ENCODE measurements at places on chromosomes 16 and 17.

GRCh38 chr16:55588799-55589198 is 22.3 kb downstream of the CAPNS2 start:
- DNase-seq: no peak

GRCh38 chr16:47876511-47876910 is 279.3 kb downstream of the ABCC12 start:
- no peak for DNase-seq

DNA sequence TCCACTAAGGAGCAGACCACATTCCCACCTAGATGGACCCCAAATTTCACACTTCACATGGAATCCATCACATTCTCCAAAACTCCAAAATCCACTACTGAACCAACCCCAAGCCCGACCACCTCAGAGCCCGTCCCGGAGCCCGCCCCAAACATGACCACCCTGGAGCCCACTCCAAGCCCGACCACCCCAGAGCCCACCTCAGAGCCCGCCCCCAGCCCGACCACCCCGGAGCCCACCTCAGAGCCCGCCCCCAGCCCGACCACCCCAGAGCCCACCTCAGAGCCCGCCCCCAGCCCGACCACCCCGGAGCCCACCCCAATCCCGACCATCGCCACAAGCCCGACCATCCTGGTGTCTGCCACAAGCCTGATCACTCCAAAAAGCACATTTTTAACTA is 1.6 kb downstream of the GP1BA start:
- no peak for DNase-seq

- no peak for DNase-seq
These were observed 30.2 kb downstream of the PLCD3 start for GRCh38 chr17:45101883-45102811.

- DNase-seq: no peak
These were observed 6.9 kb upstream of the ACTG1 start for GRCh38 chr17:81519284-81520020.

DNA sequence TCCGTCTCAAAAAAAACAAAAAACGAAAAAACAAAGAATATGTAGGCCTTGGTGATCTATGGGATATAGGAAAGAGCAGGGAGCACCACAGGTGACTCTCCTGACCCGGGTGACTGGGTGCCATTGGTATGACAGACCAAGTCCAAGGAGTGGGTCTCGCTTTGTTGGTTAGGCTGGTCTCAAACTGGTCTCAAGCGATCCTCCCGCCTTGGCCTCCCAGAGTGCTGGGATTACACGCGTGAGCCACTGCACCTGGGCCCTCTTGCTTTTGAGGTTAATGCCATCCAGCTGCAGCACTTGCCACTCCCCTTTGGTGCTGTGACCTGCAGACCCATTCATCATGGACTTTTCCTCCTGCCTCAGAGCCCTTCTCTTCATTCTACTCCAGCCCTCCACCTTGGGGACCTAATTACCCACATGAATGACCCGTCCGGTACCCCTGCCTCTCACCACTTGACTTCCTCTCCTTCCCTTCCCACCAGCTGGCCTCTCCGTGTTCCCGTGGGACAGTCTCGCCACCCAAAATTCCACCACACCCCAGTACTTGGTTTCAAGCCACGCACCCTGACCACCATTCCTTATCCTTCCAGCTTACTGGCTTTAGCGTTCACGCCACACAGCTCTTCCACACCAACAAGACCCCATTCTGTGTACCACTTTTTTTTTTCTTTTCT is 3.2 kb upstream of the UBE2G1 start:
- DNase-seq: no peak

- no peak for DNase-seq
These were observed 14.7 kb downstream of the PHKB start for GRCh38 chr16:47475786-47476185.

- DNase-seq: peak; percentile 46
These were observed 1.4 kb upstream of the ALDOA start for GRCh38 chr16:30063893-30064728.

GRCh38 chr16:13552062-13552959 is 367.6 kb upstream of the ERCC4 start:
- no peak for DNase-seq

DNA sequence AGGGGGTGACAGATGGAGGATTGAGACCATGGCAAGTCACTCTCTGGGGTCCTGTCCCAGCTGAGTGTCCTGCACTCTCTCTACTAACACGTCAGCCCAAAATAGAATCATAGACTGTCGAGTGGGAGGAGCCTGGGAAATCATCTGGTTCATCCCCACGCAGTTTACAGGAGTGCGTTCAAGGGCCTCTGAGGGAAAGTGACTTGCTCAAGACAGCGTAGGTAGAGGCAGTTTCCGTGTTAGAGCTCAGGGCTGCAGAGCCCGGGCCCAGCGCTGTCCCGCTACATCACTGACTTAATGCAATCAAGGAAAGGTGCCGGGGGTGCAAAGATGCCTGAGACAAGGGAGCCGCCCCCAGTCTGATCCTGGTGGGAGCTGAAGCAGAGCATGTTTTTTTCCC is 10.3 kb downstream of the GSG1L2 start:
- DNase-seq: no peak

DNA sequence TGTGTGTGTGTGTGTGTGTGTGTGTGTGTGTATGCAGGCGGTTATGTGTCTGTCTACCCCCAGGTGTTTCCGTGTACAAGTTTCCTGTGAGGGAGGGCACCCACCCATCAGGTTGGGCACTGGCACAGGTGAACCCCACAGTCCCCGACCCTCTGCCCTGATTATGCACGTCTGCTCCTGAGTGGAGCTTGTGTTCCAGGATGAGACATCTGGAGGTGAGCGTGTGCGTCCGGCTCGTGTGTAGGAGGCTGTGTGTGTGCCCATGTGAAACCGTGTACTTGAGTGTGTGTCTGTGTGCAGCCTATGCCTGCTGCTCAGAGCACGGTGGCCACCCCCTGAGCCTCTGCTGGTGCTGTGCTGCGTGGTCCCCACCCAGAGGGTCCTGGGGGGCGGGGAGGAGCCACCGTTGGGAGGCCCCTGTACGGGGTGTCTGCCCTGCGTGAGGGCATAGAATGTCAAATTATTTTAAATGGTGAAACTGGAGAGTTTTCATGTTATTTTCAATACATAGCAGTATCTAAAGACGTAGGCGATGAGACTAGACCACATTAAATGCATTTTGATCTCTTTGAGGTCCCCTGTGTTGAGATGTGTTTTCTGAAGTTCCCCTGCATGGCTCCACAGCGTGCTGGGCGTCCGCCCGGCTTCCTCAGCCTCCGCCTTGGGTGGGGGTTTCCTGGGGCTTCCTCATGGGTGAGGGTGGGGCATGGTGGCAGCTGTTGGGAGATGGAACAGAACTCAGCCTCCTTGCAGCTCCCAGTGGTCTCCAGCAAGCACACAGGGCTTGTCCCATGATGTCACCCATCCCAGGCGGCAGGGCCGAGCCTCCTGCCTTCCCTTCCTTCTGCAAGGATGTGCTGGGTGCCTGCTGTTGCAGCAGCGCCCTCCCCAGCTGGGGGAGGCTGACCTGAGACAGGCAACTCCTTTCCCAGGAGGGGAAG is 43.4 kb downstream of the KCNJ12 start:
- no peak for DNase-seq

- no peak for DNase-seq
These were observed 3.5 kb upstream of the DRG2 start for GRCh38 chr17:18084256-18084655.

- no peak for DNase-seq
These were observed 36.1 kb upstream of the MRC2 start for GRCh38 chr17:62591333-62591732.

GRCh38 chr17:79255926-79256585 is 181.4 kb downstream of the ENGASE start:
- no peak for DNase-seq

- no peak for DNase-seq
These were observed 44.1 kb upstream of the SEC14L1 start for GRCh38 chr17:77096570-77097214.

DNA sequence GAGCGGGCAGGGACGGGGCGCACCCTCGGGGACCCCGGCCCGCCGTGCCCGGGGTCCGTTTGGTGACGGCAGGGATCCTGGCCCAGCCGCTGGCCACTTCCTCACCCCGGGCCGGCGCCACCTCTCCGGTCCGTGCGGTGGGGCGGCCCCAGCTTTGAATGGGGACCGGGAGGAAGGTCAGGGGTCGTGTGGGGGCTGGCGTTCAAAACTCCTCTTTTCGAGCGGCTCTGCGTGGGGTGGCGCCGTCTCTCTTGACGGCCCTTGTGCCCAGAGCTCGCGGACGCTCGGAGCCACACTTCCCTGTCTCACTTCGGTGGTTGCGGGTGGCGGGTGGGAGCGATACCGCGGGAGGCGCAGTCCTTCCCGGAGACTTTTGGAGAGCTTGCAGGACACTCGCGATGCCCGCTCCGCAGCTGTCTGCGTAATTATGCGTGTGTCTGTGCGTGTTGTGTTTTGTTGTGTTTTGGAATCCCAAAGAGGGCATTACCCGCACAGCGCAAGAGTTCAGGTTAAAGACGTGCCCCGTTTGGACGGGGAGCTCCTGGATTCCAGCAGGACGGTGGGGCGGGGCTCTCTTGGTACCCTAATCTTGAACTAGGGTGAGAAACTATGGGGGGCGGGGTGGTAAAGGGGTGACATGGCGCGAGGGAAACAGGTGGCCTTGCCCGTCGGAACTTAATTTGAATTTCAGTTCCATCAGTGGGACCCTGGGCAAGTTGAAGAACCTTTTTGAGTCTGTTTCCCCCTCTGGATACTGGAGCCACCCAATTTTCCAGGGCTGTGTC is 637 bp downstream of the PLCG2 start:
- DNase-seq: no peak

DNA sequence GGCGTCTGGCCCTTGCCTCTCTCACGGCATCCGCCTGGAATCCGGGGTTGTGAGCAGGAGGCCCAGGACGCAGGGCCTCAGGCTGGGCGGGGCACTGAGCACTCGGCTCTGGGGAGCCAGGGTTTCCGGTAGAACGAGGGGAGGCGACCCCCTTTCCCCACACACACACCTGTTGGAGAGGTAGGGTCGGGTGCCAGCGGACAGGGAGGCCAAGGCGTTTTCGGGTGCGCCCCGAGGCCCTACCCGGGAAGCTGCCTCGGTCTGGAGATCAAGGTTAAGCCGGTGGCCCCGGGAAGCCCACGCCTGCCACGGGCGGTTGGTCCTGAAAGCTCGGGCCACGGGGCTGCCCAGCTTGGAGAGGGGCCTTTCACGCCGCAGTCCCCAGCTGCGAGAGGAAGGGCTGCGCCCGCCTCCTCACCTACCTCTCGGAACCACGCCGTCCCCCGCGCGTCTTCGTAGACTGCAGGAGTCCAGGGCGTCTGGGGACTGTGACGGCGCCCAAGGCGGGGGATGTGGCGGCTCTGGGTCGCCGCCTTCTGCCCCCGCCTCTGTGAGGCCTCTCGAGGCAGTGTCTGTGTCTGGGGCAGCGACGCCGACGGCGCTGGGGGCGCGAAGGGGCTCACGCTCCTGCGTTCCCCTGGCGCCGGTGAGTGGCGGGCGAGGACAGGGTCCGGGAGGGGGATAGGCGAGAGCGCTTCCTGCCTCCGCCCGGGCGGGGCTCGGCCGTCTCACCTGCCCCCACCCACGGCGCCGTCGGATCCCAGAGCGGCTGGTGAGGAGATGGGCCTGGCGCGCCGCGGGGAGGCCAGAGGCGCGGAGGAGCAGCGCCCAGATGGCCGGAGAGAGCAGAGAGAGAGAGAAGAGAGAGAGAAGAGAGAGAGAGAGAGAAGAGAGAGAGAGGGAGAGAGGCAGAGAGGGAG is 20.3 kb upstream of the HOXB9 start:
- DNase-seq: no peak

- DNase-seq: no peak
These were observed 196.3 kb downstream of the AXIN2 start for GRCh38 chr17:65365169-65365568.

GRCh38 chr17:39969375-39969774 is 6.6 kb downstream of the GSDMA start:
- DNase-seq: no peak

DNA sequence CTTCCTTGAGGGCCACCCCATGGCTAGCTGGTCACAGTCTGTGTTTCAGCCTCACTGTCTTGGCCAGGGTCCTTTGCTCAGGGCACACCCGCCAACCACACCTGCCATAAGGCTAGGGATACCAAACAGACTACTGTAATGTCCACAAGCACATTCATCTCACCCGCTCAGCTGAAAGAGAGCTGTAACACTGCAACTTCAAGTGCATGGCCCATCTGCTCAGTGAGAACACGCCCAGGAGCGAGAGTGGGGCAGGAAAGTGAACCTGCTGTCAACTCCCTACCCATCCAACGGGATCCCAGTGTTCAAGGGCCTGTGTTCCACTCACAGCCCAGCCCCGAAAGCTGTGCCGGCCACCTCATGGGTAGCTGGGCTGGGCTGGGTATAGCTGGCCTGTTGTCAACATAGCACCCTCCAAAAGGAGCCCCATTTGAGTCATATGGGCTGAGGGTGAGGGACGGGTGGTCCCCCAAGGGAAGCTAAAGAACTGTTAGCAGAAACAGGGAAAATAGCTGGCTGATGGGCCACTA is 55.7 kb downstream of the SCNN1B start:
- no peak for DNase-seq

DNA sequence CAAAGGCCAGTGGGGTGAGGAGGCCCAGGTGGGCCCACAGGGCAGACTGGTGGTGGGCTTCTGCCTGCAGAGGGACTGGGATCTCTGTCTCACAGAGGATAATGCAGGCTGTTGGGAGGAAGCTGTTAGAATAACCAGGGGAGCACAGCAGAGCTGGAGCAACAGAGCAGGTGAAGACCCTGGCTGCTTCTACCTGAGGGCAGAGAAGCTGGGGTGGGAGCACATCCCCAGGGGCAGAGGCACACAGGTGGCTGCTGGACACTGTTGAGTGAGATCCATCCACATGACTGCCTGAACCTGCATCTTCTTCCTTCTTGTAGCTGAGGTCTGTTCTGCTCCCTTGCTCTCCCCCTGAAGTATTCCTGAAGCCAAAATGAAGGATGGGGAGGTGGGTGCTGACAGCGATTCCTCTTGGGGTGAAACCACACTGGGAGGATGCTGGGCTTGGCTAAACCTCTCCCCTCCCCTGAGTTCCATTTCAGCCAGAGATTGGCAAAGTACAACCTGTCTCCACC is 1725.0 kb downstream of the TP53TG3F start:
- no peak for DNase-seq

GRCh38 chr17:82031885-82032627 is 578 bp downstream of the RAC3 start:
- DNase-seq: no peak

GRCh38 chr16:3036726-3037315 is at the start of gene BICDL2:
BICDL2 (minus strand) TSS chr16:3036944; CDS start chr16:3035496, 1,448 bp downstream.
- DNase-seq: no peak

GRCh38 chr16:80527297-80527696 is 13.5 kb upstream of the DYNLRB2 start:
- DNase-seq: peak; percentile 21

GRCh38 chr17:50015146-50015545 is 20.1 kb upstream of the DLX3 start:
- DNase-seq: no peak

- no peak for DNase-seq
These were observed 3.8 kb downstream of the HOXB2 start for GRCh38 chr17:48541036-48541576.

- DNase-seq: no peak
These were observed 454.9 kb downstream of the KCNJ2 start for GRCh38 chr17:70624211-70624610.

GRCh38 chr16:55480228-55480655 is 1.2 kb downstream of the MMP2 start:
- no peak for DNase-seq

GRCh38 chr16:85536411-85537330 is 76.5 kb upstream of the GSE1 start:
- no peak for DNase-seq

- DNase-seq: no peak
These were observed 3.0 kb downstream of the UBALD2 start for GRCh38 chr17:76268015-76268749.

All from GM12864 (cell line).